Ureter (tissue), 1 donor: ENCODE measurements at places on chromosomes 4 and X. TPM values are rescaled to one million over a fixed set of nuclear protein-coding genes. Genes with fewer than 3 reads are reported as not detected.

- no peak for DNase-seq
Observed at GRCh38 chr4:1328267-1329155, 18.5 kb upstream of the UVSSA start.

- no peak for DNase-seq
Observed at GRCh38 chr4:132063829-132064228, 1085.3 kb upstream of the PCDH10 start.

DNA sequence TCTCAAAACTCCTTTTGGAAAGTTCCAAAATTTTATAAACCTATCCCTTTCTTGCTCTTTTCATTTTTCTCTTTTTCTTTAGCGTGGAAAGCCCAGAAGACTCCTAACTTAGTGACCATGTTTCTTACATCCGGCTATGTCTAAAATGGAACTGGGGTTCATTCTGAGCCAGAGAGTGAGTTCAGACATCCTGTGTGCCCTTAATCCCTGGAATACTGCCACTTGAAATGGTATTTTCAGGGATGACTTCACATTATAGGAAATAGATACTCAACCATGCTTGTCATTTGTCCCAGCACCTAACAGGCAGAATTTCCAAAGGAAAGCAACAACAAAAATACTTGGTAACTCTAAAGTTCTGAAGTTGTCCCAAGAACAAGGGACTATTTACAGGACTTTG lies 379.6 kb downstream of the ARHGAP24 start:
- DNase-seq = no peak

GRCh38 chr4:154158361-154159155 lies 333.0 kb downstream of the DCHS2 start:
- DNase-seq = no peak

DNA sequence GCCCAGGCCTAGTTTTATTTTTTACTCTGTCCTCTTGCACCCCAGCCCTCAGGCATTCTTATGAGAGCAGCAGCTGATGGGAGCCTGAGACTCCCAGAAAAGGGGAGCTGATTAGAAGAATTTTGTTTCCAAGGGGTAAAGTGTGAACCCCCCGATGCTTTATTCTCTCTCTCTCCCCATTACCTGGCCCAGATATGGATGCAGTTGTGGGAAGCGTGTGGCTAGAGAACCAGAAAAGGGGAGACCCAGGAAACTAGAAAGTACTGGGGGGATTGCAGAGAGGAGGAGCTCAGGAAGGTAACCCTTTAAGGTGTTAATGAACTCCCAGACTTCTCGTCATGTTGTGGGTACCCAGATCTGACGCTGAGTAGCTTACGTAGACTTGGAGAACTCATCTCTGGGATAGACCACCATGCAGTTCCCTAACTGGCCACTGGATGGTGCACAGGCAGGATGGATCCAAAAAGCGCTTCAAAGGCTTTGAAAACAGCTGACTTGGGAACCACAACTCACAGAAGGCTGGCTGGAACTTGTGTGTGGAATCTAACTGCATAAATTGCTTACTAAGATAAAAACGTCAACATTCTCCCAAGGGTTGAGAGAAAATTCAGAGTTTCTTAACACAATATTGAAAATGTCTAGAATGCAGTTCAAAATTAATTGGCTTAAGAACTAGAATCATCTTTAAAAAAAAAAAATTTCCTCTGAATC lies 64.7 kb downstream of the TBC1D14 start:
- DNase-seq = peak; percentile 84

DNA sequence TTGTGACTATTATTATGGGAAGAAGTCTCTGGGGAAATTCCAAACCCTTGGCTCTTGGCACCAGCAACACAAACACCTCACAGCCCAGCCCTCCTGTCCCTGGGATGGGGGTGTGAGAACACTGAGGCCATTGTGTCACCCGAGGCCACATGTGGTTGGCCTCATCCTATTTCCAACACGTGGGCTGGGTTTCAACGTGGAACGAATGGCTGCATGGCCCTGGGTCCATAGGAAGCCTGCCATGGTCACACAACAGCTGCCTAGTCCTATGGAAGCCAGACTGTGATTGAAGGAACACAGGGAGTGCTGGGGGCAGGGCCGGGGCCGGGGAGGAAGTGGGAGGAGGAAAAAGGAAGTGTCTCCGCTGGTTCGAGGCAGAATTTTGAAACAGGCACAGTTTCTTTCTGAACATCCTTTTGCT lies 10.0 kb downstream of the CLCN4 start:
- no peak for DNase-seq

DNA sequence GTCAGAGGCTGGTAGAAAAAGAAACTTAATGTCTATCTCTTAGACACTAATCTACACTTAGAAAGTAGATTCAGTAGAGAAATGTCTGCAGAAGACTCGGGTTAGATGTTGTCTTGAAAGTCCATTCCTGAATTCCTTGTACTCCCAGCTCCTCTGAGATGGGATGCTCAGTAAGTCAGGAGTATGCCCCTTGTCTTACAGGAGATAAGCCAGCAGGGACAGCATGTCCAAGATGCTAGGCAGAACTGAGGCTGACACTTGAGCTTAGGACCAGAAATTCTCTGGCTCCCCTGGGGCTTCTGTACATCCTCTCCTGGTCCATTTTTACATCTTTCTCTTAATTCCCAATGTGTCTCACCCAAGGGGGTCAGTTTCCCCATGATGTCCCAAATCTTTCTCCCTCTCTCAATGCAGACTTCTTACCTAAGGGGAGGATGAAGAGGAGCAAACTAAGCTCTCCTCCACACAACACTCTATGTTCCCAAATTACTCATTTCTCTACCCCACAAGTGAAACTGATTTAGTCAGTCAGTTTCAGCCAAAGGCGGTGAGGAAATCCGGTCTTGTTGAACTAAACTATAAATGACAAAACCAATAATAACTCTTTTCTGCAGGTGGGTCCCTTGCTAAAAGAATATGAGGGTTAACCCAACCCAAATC lies 558.2 kb upstream of the DIPK2B start:
- no peak for DNase-seq

DNA sequence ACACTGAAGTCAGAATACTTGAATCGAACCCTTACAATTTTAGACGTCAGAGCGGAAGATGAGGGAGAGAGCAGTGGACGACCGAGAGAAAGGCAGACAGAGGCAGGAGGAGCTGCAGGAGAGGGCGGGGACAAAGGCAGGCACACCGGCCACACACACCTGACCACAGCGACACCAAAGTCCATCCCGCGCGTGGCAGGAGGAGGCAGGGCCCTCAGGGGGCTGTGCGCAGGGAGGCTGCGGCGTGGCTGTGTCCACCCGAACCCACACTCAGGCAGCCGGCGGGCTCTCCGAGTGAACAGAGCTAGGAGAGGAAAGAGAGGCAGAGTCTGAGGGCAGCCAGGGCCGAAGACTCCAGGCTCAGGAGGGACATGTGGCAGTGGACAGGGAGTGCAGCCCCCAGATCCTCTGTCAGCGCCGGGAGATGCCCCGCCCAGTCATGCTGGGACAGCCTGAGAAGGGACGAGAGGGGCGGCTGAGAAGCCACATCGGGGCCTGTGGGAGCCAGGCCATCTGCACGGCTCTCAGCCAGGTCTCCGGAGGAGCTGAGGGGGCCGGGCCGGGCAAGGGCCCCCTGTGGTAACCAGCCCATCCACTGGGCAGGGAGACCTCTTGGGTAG lies 20.1 kb downstream of the GAK start:
- no peak for DNase-seq

The CLDN2 gene
- total RNA-seq = not detected

DNA sequence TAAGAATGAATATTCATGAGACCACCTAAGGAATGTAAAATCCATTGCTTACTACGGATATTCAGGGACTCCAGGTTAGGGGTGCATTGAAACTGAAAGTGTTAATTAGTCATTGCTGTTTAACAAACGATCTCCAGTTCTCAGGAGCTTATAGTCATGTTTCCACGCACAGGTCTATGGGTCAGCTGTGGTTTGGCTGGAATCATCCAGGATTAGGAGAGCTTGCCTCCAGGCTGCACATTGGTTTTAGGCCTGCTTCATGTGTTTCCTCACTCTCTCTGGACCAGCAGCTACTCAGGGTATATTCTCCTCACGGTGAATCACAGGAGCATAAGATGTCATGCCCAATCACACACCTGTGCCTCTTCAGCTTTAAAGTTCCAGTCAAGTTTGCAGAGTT lies 98.9 kb downstream of the ATXN3L start:
- DNase-seq = no peak

DNA sequence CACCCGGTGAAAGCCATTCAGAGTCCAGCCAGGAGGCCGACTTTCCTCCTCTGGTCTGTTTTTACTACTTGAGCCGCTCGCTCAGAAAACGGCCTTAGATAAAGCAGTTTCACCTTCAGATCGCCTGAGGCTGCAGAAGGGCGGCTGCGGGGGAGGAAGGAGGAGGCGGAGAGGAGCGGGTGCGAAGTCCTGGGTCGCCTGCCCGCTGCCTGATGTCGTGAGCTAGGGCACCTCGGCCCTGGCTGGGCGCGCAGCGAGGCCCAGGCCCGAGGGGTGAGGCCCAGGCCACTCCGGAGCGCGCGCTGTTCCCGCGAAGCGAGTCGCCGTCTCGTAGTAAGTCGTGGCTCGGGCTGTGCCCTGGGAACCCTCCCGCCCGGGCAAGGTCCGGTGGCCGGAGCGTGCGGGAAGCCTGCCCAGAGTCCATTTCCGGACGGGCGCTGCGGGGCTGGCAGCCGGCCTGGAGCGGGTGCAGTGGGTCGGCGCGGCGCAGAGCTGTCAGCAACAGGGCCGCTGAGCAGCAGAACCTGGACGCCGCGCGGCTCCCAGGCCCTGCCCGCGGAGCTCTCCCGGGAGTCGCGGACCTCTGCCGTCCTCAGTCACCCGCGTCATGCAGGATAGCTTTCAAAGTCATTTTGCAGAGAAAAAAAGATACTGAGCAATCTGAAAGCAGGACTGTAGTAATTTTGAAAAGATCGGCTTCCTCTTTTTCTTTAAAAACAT lies 18.6 kb downstream of the TRIM2 start:
- DNase-seq = peak; percentile 48

DNA sequence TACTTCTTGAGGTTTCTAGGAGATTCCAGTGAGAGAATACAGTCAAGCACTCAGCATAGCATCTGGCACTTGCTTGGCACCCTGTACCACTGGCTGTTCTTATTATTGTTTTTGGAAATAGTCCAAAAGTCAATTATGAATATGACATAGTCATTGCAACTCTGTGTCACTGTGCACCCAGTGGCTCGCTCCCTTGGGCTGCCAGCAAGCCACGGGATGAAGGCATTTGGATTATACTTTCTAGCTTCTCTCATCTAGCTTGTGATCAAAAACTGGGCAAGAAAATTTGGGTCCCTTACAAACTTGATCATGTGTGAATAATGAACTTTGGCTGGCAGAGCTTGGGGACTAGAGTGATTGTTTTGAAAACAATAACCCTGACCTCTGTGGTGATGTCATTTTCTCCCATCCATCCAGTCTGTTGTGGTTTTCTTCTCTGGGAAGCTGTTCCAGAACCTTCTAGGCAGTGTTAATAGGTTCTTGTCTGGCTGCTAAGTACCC lies 32.7 kb upstream of the LIMCH1 start:
- DNase-seq = no peak

The SORCS2 gene
- 2.8 TPM for total RNA-seq

DNA sequence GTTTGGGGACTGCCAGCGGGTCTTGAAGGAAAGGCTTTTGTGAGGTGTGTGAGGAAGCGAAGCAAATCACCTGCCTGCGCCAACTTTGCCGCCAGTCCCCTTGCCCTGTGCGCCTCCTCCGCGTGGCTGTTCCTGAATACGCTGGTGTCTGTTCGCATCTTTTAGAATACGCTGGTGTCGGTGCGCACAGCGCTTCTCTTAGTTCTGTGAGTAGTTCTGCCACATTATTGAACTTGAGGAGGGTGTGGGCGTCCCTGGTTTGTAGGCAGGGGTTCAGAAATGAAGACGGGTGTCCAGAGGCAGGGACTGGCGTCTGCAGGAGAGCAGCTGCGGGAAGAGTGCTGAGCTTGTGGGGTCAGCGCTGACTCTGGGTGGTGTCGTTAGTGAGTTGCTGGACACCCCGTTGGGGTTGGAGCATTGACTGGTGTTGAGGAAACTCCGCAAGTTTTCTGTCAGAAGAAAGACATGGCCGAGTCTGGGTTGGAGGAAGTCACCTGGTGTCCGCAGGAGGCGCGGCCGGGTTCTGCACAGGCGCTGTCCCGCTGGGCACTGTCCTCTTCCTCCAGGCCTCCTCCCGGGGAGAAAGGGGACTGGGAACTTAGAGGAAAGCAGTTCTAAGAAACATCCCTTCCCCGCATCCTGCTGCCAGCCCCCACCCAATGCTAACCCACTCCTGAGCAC lies 930 bp downstream of the ZNF718 start:
- DNase-seq = peak; percentile 72

- no peak for DNase-seq
Observed at GRCh38 chrX:43448688-43449087, 207.4 kb upstream of the MAOA start.

DNA sequence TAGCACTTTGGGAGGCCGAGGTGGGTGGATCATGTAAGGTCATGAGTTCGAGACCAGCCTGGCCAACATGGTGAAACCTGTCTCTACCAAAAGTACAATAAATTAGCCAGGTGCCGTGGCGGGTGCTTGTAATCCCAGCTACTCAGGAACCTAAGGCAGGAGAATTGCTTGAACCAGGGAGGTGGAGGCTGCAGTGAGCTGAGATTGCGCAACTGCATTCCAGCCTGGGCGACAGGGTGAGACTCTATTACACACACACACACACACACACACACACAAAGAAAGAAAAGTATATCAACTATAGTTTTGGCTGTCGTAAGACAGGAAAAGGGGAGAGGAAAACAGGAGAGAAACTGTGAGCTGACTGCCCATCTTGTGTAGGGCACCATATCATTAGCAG lies 171.7 kb downstream of the ADAMTS3 start:
- DNase-seq = no peak

- no peak for DNase-seq
Observed at GRCh38 chr4:176838601-176839433, 46.1 kb upstream of the VEGFC start.

The LRCH2 gene
- total RNA-seq = 7.4 TPM

DNA sequence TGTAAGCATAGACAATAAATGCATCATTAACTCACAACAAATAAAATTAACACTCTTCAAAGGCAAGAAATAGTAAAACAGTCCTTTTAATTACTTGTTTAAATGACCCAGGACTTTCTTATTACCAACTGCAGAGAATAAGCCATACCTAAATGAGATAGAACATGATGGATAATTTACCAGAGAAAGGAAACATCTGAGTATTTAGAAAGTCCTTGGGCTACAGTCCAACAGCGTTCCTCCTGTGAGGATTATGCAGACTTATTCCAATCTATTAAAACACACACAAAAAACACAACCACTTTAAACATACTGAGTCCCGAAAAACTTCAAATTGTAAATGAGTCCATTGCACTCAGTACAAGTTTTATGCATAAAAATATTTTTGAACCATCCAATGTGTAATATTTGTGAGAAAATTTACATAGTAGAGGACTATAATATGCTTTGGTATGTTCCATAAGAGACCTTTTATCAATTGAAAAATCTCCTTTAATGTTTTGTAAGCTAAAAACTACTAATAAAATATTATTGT lies 129.2 kb downstream of the NR3C2 start:
- DNase-seq = no peak
